Activated CD4-positive, alpha-beta memory T cell treated with anti-CD3 and anti-CD28 coated beads, Interleukin-2, amount 10 ng/mL, durations not matched to agents 7 days and 5 days (primary cell): ENCODE measurements at places on chromosomes 7 and 10. TPM values are rescaled to one million over a fixed set of nuclear protein-coding genes. Genes with fewer than 3 reads are reported as not detected.

DNA sequence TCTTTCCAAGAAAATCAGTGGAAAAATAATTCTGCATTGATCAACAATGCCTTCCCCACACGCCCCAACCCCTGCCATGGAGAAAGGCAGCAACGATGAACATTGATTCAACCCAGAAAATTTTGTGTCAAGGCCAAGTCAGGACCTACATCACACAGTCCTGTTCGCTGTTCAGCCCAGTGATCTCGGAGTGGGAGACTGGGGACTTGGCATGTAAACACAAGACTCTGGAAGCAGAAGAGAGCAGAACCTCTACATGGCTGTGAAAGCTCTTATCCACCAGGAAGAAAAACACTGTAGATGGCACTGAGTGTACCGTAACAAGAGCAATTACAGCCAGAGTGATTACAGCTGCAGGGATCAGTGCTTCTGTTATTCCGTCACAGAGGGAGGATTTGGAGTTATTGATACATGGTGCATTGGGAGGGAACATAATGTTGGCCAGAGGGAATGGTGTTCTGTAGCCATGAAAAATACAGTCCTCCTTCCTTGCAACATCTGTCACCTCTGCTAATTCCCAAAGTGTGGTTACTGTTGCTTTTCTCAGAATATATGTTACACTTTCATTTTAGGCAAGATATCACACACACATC lies 136.6 kb downstream of the IQUB start:
- no peaks in the 10 kb centered on the region for H3K4me1 ChIP-seq
- no peak overlapping the region for H3K27ac ChIP-seq
- H3K4me3 ChIP-seq, result no peak overlapping the region
- no peaks in the 10 kb centered on the region for H3K36me3 ChIP-seq
- DNase-seq, result no peak

- DNase-seq, result no peak
- no peaks in the 10 kb centered on the region for H3K4me1 ChIP-seq
- no peak overlapping the region for H3K4me3 ChIP-seq
- H3K27ac ChIP-seq, result no peak overlapping the region
Observed at GRCh38 chr10:16477757-16478156, 40.9 kb downstream of the PTER start.

- no peaks in the 10 kb centered on the region for H3K4me1 ChIP-seq
- H3K27me3 ChIP-seq, result no peaks in the 10 kb centered on the region
- H3K4me3 ChIP-seq, result no peak overlapping the region
- no peak for DNase-seq
- no peak overlapping the region for H3K27ac ChIP-seq
- no peaks in the 10 kb centered on the region for H3K36me3 ChIP-seq
Observed at GRCh38 chr7:30660331-30661255, 21.7 kb downstream of the CRHR2 start.

DNA sequence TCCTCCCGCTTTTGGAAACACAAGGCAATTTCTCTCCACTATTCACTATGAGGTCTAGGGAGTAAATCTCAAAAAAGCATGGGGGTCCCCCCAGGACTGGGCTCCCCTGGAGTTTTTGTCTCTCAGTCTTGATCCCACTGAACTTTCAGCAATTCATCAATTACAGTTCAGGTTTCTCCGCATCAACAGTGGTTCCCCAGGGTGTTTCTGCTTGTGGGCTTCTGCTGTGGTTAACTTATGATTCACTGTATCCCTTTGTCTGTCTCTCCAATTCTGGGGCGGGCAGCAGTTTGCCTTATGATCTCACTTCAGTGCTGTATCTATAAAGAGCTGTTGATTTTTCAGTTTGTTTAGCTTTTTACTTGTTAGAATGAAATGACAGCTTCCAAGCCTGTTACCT lies 142.6 kb upstream of the CDC14C start:
- no peaks in the 10 kb centered on the region for H3K4me1 ChIP-seq
- H3K27ac ChIP-seq, result no peak overlapping the region

- DNase-seq, result no peak
- peaks cover 6% of the 10 kb centered on the region for H3K4me1 ChIP-seq
- no peak overlapping the region for H3K4me3 ChIP-seq
- no peaks in the 10 kb centered on the region for H3K36me3 ChIP-seq
- no peak overlapping the region for H3K27ac ChIP-seq
Observed at GRCh38 chr10:88253-88652, 39.2 kb upstream of the TUBB8 start.

- H3K36me3 ChIP-seq, result no peaks in the 10 kb centered on the region
- no peak overlapping the region for H3K27ac ChIP-seq
Observed at GRCh38 chr10:45308707-45309106, 6.7 kb downstream of the OR13A1 start.

The MRC1 gene
- total RNA-seq, result not detected

The LAMB1 gene
- total RNA-seq, result not detected

The SH2D4B gene
- total RNA-seq, result 0.15 TPM

GRCh38 chr7:84536271-84536870 lies 341.8 kb upstream of the SEMA3A start:
- H3K27ac ChIP-seq, result no peak overlapping the region
- H3K27me3 ChIP-seq, result no peaks in the 10 kb centered on the region
- H3K4me1 ChIP-seq, result no peaks in the 10 kb centered on the region

The SORBS1 gene
- total RNA-seq, result 0.58 TPM

- H3K4me1 ChIP-seq, result peaks cover 28% of the 10 kb centered on the region
- H3K4me3 ChIP-seq, result no peak overlapping the region
- H3K36me3 ChIP-seq, result no peaks in the 10 kb centered on the region
- H3K27me3 ChIP-seq, result no peaks in the 10 kb centered on the region
Observed at GRCh38 chr7:5854738-5855137, 25.9 kb upstream of the OCM start.

The ADAMTS14 gene
- total RNA-seq, result not detected

The SSC4D gene
- total RNA-seq, result 0.30 TPM

- no peaks in the 10 kb centered on the region for H3K36me3 ChIP-seq
- no peaks in the 10 kb centered on the region for H3K27me3 ChIP-seq
- DNase-seq, result no peak
- H3K27ac ChIP-seq, result no peak overlapping the region
- no peak overlapping the region for H3K4me3 ChIP-seq
- no peaks in the 10 kb centered on the region for H3K4me1 ChIP-seq
Observed at GRCh38 chr7:14766747-14767146, 135.8 kb downstream of the DGKB start.

The NYAP1 gene
- 0.13 TPM for total RNA-seq

DNA sequence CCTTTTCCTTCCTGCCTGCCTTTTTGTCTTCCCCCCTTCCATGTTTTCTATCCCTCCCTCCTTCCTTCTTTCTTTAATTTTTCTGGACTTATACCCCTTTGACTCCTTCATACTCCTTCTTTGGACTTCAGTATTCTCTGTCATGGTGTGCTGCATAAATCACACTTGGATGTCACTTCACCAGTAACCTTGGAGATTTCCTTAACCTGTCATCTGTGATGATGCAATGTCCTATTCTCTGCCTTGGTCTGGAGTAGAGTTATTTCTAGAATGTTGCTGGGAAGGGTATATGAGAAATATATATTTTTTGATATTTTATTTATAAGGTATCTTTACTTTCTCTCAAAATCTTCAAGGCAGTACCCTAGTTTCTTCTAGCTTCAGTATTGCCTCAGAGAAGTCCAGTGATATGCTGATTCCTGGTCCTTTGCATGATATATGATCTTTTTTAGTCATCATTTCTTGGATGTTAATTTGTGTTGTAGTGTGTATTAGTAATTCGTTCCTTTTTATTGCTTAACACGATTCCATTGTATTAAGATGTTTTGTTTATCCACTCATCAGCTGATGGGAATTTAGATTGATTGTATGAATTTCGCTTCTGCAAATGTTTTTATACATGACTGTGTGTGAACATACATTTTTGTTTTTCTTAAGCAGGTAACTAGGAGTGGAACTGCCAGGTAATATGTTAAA lies 206.9 kb upstream of the MBL2 start:
- no peak overlapping the region for H3K4me3 ChIP-seq
- no peaks in the 10 kb centered on the region for H3K27me3 ChIP-seq
- DNase-seq, result no peak
- no peak overlapping the region for H3K27ac ChIP-seq
- no peaks in the 10 kb centered on the region for H3K4me1 ChIP-seq

The TEX36 gene
- not detected for total RNA-seq

The SHH gene
- total RNA-seq, result not detected

DNA sequence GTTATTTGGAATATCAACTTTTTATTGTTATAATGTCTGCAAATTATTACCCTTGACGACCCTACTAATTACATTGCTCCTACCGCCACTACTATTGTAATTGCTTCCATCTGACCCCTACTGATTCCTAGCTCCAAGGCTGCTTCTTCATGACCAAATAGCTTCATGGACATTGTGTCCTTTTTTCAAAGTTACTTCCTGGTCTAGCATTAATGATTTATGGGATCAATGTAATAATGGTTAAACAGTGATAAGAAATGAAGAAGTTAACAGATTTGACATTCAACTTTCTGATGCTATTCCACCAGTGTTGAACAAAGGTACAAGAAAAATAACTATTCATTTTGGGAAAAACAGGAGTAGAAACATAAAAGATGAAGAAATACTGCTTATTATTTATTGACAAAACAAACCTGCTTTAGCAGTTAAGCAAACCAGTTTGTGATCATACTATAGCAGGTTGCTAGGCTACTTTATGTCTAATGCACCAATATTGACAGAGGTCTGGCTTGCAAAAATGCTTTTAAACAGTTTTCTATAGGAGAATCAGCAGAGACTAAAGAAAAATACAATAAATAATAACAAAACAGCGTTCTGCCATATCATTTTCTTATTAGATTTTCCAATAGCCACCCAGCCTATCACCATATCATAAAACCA lies 125.8 kb downstream of the PCLO start:
- H3K4me3 ChIP-seq, result no peak overlapping the region
- DNase-seq, result no peak
- H3K4me1 ChIP-seq, result no peaks in the 10 kb centered on the region
- H3K27ac ChIP-seq, result no peak overlapping the region
- no peaks in the 10 kb centered on the region for H3K36me3 ChIP-seq
- no peaks in the 10 kb centered on the region for H3K27me3 ChIP-seq

DNA sequence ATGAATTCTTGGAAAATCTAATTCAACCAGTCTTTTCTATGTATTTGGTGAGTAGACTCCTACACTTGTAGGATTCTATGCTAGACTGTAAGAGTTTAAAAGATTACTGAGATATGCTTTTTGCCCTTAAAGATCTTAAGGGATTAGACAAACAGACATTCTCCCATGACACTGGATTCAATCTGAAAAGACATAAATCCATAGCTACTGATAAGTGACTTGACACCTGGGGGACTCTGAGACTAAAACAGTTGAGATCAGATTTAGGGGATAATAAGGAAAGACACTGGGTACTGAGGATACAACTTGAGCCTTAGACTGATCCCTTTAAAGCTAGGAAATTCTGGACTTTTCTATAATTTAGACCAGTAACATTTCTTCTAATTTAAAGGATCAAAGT lies 1233.4 kb downstream of the XPNPEP1 start:
- H3K36me3 ChIP-seq, result no peaks in the 10 kb centered on the region
- no peak overlapping the region for H3K4me3 ChIP-seq
- no peak for DNase-seq
- no peaks in the 10 kb centered on the region for H3K27me3 ChIP-seq

GRCh38 chr7:125966278-125967048 lies 1036.8 kb upstream of the POT1 start:
- H3K4me1 ChIP-seq, result no peaks in the 10 kb centered on the region
- no peaks in the 10 kb centered on the region for H3K27me3 ChIP-seq
- no peaks in the 10 kb centered on the region for H3K36me3 ChIP-seq
- no peak for DNase-seq

The CYP3A4 gene
- total RNA-seq, result not detected

The CCDC146 gene
- total RNA-seq, result 6.4 TPM

The HOXA4 gene
- not detected for total RNA-seq

The GDF10 gene
- not detected for total RNA-seq
